RWPE2 (cell line): ENCODE measurements at places on chromosomes 3 and 15.
A peak's percentile ranks its signal among the peaks of the same experiment; 100 is the strongest.

GRCh38 chr3:187594272-187594671 lies 75.9 kb downstream of the SST start:
- no peaks in the 10 kb centered on the region for H3K4me1 ChIP-seq
- peaks cover 26% of the 10 kb centered on the region for H3K27me3 ChIP-seq
- H3K4me3 ChIP-seq, result no peak overlapping the region
- H3K36me3 ChIP-seq, result no peaks in the 10 kb centered on the region
- no peak for DNase-seq

GRCh38 chr3:125194849-125195601 lies 17.5 kb downstream of the SLC12A8 start:
- no peak overlapping the region for H3K27ac ChIP-seq
- DNase-seq, result no peak
- H3K27me3 ChIP-seq, result no peaks in the 10 kb centered on the region

GRCh38 chr3:33956206-33956605 lies 157.8 kb downstream of the PDCD6IP start:
- no peaks in the 10 kb centered on the region for H3K27me3 ChIP-seq
- no peak for DNase-seq
- no peak overlapping the region for H3K27ac ChIP-seq
- no peaks in the 10 kb centered on the region for H3K4me1 ChIP-seq
- no peaks in the 10 kb centered on the region for H3K36me3 ChIP-seq

DNA sequence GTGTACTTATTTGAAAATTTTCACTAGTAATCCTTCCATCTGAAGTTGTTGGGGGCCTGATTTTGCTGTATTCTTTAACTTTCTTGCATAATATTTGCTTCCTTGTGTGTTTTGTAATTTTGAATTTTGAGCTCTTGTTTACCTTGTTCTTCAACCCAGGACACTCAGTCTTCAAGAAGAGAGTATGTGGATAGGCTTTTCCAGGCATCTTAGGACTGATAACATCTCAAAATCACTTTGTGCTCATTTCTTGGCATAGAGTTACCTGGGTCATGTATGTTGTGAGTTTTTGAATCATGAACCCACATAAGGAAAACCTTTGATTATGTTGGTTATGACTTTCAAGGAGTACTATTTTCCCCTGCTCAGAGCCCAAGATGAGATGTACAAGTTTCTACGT lies 13.4 kb downstream of the BTD start:
- no peak overlapping the region for H3K27ac ChIP-seq
- DNase-seq, result no peak
- no peaks in the 10 kb centered on the region for H3K36me3 ChIP-seq
- no peaks in the 10 kb centered on the region for H3K27me3 ChIP-seq
- H3K4me1 ChIP-seq, result no peaks in the 10 kb centered on the region
- H3K4me3 ChIP-seq, result no peak overlapping the region

GRCh38 chr15:23869396-23869795 lies 182.3 kb upstream of the NDN start:
- peak overlapping the region; percentile 10 for H3K4me3 ChIP-seq
- H3K27ac ChIP-seq, result no peak overlapping the region
- peak; percentile 69 for DNase-seq
- H3K4me1 ChIP-seq, result peaks cover under 1% of the 10 kb centered on the region

GRCh38 chr3:179726075-179726699 lies 73.3 kb downstream of the USP13 start:
- no peaks in the 10 kb centered on the region for H3K27me3 ChIP-seq
- no peak for DNase-seq
- 0 out of 2 replicates have a peak, but pooled peaks cover 6% of the 10 kb centered on the region for H3K36me3 ChIP-seq

GRCh38 chr3:132343018-132343612 lies 25.9 kb downstream of the ACP3 start:
- no peaks in the 10 kb centered on the region for H3K27me3 ChIP-seq
- no peak overlapping the region for H3K27ac ChIP-seq
- peaks cover 12% of the 10 kb centered on the region for H3K4me1 ChIP-seq
- H3K4me3 ChIP-seq, result no peak overlapping the region
- H3K36me3 ChIP-seq, result no peaks in the 10 kb centered on the region
- DNase-seq, result no peak

DNA sequence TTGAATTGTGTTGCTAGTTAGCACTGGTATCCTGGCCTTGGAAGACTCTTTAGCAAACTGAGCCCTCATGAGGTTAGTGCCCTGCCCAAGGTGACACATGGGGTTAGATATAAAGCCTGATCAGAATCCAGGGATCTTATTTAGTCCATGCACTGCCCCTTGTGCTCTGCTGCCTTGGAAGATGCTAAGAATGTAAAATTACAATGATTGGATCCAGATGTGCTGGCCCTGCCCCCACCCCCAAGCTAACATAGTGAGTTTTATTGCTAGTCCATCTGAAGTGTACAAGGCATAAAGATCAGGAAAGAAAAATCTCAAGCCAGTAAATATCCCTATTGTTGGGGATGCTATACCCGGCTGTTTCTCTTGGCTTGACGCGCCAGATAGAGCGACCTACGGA lies 248.1 kb upstream of the C2CD4B start:
- no peaks in the 10 kb centered on the region for H3K4me1 ChIP-seq
- no peak overlapping the region for H3K27ac ChIP-seq
- no peak overlapping the region for H3K4me3 ChIP-seq
- H3K27me3 ChIP-seq, result no peaks in the 10 kb centered on the region
- no peaks in the 10 kb centered on the region for H3K36me3 ChIP-seq
- no peak for DNase-seq
